ENCODE measurements at places on chromosomes 6 and 20.

- no peak for DNase-seq
Measured at GRCh38 chr6:132952986-132953385, 138.6 kb downstream of the RPS12 start.

DNA sequence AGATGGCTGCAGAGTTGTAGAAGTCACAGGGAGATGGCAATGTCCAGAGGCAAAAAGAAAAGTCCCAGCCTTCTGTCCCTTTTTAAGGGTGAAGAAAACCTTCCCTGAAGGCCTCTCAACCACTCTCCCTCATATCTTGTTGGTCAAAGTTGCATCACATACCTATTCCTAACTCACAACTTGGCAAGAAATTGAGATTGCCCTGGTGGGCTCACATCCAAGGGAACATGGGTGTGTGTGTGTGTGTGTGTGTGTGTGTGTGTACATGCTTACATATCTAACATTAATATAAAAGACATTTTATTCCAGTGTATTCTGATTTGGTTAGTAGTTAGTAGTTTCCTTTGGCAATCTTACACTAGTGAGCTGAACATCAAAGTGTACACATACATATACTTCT lies 144.3 kb upstream of the SALL4 start:
- no peak for DNase-seq

DNA sequence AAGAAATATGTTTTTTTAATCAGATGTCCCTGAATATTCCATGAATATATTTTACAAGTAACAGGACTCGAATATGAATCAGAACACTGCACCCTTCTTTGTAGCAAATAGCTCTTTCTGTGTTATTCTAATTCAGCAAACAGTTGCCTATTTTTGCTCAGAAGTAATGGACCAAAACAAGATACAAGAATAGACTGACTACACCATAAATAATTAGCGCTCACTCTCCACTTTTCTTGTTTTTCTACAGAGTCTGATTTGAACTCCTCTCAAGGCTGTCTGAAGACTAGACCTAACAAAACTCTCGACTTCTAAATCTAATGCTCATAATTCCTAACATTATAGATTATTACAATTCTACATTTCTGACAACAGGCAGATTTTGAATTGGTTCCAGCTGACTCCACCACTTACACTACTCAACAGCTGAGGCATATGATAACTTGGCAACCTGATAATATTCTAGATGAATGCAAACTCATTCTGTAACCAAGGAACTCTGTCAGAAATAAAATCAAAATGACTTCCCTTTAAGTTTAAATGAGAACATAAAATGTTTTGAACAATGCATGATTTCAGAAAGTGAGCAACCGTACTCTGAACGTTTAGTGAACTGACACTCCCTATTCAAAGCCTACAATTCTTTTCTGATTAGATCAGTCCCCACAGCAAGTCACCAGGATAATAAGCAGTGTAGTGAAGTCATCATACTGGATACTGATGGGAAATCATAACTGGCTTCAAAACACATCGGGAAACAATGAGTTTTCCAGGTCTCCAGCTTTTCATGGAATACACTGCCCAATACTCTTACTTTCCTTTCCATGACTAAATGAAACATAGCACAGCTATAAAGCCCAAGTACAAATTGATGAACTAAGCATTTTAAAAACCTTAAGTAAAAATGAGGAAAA lies 114.2 kb upstream of the BEND6 start:
- no peak for DNase-seq

GRCh38 chr20:62675156-62675876 lies 33.0 kb downstream of the SLCO4A1 start:
- DNase-seq, result no peak

All from stimulated activated CD4-positive, alpha-beta T cell treated with anti-CD3 and anti-CD28 coated beads, Interleukin-15, amount 100 ng/mL, for 1 hour (primary cell).